HS-5 (cell line): ENCODE measurements at places on chromosomes 2 and 18.

DNA sequence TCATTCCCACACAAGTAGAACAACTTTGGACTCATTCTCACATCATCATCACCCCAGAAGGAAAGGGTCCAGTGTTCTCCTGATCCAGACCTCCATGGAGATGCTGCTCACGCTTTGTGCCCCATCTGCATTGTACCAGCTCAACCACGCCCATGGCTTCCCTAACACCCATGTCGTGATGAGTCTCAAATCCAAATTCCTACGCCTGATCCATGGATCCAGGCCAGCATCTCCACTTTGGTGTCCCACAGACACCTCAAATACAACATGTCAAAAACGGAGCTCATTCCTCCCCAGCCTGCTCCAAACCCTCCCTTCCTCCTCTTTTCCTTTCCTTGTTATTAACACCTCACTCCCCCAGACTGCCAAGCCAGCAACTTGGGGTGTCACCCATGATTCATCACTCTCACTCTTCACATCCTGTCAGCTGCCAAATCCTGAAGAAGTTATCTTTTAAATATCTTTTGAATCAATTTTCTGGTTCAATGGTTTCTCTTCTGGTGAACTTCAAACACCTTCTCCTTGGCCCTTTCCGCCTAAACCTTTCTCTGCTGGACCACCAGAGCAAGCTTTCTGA, 30.2 kb upstream of the FAM124B start:
- no peak for DNase-seq

DNA sequence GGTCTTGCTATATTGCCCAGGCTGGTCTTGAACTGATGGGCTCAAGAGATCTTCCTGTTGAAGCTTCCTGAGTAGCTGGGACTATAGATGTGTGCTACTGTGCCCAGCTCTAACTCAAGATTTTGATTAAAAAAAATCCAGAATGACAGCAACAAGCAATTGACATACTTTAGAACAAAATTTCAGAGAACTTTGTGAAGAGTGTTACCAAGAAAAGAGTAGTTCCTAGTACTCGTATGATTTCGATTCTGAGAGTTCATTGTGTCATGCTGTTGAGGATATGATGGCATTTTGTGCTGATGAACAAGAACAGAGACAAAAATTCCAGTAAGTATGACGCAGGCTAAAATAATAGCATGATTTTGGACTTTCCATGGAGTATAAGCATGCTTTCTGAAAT, 90.2 kb upstream of the TWSG1 start:
- DNase-seq, result no peak

DNA sequence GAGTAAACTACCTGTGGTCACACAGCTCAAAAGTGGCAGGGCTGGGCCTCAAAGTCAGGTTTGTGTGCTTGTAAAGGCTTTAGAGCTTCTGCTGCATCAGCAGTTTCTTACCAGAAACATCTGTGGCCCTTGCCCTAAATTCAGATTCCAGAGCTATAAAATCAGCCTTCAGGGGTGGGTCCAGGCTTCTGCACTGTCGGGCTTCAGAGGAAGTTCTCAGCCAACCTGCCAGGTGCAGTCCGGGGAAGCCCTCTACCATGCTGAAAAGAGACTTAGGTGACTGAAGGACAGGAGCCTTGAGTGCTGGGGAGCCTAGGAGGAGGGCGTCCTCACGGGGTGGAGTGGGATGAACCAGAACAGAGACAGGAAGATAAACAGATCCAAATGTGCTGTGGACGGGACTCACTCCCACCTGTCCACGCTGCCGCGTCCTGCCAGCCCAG, 69.9 kb upstream of the HS6ST1 start:
- DNase-seq, result no peak

DNA sequence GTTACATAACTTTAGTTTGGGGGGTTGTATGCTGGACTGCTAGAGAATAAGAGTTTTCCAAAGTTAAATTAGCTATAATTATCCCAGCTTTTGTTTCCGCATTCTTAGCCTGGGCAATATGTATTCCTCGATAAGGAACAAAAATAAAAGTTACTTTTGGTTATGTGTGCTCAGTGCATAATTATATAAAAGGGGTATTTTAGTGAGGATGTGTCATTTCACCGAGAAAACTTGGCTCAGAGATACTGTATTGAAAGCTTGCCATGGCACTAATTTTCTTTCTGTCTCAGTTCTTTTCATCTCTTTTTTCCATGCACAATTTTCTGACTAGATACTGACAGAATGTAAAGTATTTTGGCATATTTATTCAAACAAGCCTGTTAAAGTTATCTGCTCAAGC, 28.2 kb downstream of the ARHGAP15 start:
- no peak for DNase-seq

- DNase-seq, result no peak
Measured at GRCh38 chr18:44409071-44409470, 271.6 kb upstream of the SETBP1 start.

- DNase-seq, result no peak
Measured at GRCh38 chr18:191725-192124, 33.4 kb downstream of the USP14 start.

DNA sequence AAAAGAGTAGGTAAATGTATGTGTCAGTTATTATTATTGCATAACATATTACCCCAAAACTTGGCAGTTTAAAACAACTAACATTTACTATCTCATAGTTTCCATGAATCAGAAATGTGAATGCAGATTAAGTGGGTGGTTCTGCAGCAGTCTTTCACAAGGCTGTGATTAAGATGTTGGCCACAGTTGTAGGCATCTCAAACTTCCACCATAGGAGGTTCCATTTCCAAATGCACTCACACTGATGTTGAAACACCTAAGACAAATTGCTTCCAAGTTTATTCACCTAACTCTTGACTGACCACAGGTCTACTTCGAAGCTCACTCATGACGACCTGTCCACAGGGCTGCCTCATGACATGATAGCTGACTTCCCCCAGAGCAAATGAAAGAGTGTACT, 360.8 kb downstream of the GRB14 start:
- DNase-seq, result peak; percentile 14

GRCh38 chr2:98550165-98550564, 58.1 kb downstream of the COA5 start:
- no peak for DNase-seq

DNA sequence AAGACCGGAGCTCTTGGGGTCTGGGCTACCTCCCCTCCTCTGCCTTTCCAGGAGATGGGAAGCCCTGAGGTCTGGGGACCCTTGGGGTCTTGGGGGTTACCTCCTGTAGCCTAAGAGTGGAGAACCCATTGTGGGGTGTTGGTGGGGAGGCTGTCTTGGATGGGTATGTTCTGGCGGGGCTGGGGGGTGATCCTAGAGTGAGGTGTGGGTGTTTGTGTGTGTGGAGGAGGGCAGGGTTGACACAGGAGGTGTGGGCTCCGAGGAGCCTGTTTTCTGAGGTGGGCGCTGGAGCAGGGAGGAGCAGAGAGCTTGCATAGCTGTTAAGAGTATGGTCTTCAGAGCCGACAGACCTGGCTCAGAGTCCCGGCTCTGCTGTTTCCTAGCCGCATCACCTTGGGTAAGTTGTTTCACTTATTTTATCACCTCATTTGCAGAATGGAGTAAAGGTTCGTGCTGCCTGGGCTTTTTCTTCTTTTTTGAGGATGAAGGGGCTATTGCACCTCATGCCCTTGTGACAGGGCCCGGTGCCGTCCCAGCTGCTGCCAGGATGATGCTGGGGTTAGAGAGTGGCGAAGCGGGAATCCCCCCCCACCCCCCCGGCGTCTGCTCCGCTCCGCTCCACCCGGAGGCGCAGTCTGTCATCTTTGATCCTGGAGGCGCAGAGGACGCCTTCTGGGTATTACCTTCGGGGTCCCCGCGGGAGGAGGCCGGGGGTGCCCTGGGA, 17.2 kb downstream of the TET3 start:
- DNase-seq, result no peak

DNA sequence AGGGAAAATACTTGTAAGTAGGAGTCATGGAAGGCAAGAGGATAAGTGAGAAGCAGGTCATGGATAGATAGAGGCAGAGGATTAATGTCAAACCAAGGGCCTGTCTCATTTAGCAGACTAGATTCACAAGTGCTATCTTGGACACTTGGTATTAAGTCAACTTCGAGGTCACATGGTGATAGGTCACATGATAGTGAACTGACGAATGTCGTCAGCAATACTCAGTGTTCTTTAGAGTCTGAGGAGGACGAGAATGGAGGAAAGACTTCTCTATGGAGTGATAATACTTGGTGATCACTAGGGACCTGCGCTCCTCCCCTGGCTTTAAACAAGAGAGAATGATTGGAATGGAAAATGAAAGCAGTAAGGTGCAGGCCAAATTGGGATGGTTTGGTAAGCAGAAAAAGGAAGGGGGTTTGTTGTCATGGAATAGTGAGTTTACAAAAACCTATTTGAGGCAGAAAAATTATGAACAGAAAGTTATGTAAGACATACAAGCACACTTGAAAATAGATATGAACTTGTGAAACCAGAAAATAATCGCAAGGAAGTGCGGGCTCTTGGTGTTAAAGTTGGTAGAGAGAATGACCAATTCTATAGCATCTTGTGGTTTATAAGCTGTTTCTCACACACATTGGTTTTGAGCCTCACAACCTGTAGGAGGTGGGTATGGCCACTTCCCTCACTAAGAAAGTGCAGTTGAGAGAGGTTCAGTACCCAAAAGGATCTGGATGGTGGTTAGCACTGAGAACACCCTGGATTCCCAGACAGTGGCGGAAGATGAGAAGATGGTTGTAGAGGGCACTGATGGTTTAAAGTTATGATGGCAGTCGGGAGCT, 141.5 kb downstream of the WDSUB1 start:
- DNase-seq, result no peak

- DNase-seq, result no peak
Measured at GRCh38 chr2:224915136-224915535, 127.1 kb downstream of the DOCK10 start.

DNA sequence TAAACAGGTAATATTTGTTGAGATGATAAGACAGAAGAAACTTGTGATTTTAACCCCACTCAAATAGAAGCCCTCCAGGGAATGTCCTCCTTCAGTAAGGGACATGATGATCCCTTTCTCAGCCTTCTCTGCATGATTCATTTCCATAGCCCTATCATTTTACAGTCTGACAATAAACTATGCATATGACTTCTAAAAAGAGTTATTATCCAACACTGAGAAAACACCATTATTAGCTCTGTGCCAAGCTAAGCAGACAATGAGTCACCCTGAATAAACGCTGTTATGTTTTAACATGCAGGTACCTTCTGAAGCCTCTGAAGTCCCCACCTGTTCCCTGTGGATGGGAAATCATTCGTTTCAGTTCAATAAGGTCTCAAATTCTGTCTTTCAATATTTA, 54.7 kb downstream of the DTNB start:
- peak; percentile 19 for DNase-seq

- no peak for DNase-seq
Measured at GRCh38 chr18:48885266-48885923, 65.4 kb downstream of the SMAD7 start.

GRCh38 chr2:107931412-107931811, 54.9 kb upstream of the SLC5A7 start:
- no peak for DNase-seq

- DNase-seq, result no peak
Measured at GRCh38 chr18:14969500-14969899, 221.5 kb downstream of the ANKRD30B start.

DNA sequence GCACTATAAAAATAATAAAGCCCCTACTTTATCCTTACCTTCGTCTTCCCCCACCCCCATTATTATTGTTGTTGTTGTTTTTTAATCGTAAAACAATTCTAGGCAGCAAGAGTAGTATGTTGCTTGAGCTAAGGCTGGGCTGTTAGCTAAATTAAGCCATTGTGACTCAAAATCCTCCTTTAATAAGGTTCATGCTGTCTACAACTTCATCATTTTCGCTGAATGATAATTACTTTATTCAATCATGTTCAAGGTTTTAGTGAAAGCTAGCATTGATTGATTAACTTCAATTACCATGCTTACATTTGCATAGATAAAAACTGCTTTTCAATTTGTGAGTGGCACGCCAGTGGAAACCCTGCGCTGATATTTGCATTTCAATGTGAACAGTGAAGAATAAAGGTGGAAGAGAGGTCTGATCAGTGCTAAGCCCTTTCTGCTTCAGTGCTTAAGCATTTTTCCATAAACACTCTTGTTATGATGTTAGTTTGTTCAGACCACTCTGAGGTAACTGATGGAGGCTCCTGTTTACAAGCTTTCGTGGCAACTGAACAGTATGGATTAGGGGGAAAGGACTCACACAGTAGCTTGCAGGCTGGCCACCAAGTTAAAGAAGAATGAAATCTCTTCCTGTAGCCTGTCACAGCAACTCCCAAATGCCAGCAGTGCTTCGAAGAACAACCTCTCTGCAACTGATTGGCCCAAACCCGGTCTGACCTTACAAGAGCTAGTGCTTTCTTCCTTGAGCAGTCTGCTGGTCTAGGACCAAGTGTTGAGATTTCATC, 156.8 kb downstream of the GPD2 start:
- no peak for DNase-seq

DNA sequence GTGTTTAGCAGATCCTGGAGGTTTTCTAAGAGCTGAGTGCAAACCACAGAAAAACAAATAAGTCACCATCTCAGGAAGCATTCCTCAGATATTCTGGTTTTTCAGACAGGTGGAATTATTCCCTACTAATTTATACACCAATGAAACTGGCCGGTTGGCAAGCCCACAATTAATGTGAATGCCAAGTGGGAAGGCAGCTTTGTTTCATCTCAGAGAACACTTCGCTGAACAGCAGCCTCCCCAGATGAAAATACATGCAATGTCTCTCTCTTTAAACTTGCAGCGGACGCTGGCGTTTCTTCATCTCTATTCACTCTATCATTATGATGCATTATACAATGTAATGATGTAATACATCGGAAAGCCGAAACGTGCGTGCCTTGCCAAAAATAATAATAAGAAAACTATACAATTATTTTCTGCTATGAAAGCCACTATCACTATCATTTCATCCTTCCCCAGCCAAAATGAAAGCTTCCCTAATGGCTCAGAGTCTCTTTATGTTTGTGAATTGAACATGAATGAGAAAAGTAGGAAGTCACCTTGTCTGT, 649.4 kb downstream of the BCL11A start:
- no peak for DNase-seq

DNA sequence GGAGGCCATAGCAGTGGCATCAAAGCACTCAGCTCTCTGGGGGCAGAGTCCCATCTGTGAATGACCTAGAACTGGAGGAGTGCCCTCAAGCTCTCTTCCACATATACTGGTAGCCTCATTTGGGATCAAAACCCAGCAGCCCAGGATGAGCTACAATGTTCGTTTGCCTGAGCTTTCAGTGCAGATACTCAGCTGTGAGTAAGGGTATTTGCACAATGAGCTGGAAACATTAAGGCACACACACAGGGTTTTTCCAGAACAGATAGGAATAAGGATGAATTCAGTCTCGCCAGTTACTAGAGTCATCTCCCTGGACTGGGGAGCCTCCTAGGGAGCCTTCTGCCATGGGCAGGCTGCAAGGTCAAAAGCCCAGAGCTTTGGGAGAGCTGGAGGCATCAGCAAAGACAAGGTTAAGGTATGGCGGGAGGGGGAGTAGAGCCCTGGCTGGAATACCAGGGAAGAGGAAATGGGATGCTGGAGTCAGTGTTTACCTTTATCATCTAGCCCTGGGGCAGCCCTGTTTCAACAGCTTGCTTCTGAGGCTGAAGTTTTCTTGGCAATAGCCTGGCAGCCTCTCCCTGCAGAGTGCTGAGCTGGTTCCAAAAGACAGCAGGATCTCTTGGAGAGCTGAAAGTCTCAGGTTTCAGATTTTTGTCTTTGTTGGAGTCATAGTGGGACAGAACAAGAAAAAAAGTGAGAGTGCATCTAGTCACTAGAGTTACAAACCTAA, 187.7 kb downstream of the LOXHD1 start:
- no peak for DNase-seq
